CD4-positive, CD25-positive, alpha-beta regulatory T cell (primary cell): ENCODE measurements at places on chromosomes 3 and 15. TPM values are rescaled to one million over a fixed set of nuclear protein-coding genes. Genes with fewer than 3 reads are reported as not detected.

Gene GOLGA6B
- polyA plus RNA-seq: not detected

Gene KBTBD13
- polyA plus RNA-seq: not detected

Gene LCTL
- not detected for polyA plus RNA-seq

Gene TGM5
- polyA plus RNA-seq: not detected

Gene ROBO2
- polyA plus RNA-seq: not detected

Gene ANKRD63
- not detected for polyA plus RNA-seq

Gene KBTBD12
- polyA plus RNA-seq: not detected

GRCh38 chr15:90914305-90915080, 11.4 kb downstream of the MAN2A2 start:
- H3K27me3 ChIP-seq: no peaks in the 10 kb centered on the region
- no peaks in the 10 kb centered on the region for H3K4me1 ChIP-seq
- H3K36me3 ChIP-seq: peaks cover 84% of the 10 kb centered on the region
- no peak overlapping the region for H3K27ac ChIP-seq

DNA sequence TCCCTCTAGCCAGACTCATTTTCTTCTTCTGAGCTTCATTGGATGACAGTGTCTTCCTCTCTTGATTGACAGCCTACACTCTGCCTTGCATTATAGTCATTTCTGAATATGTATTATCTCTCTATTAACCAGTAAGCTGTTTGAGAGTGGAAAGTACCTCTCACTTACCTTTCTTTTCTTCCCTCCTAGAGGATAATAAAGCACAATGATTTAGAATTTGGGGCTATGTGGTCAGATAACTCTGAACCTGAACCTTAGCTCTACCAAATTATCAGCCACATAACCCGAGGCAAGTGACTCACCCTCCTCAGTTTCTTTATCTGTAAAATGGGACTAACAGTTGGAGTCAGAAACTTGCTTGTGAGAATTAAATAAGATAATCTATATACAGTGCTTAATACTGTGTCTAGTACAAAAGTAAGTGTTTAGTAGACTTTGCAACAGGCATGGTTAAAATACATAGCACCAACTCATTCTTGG, 331.8 kb upstream of the TBL1XR1 start:
- DNase-seq: no peak
- H3K27me3 ChIP-seq: no peaks in the 10 kb centered on the region
- H3K27ac ChIP-seq: no peak overlapping the region
- H3K36me3 ChIP-seq: no peaks in the 10 kb centered on the region

DNA sequence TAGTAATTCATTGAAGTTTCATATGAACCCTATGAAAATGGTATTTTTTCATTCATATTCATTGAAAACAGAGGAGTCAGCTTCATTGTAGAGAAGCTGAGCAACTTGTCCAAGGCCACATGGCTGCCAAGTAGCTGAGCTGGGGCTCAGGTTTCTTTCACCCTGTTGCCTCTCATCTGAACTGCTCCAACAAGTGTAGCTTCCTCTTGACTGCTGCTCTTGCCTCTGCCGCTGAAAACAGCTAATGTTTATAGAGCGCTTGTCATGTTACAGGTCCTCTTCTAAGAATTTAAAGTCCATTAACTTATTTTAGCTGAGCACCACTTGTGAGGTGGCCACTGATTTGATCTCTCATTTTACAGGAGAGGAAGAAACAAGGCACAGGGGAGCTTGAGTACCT, 81.1 kb downstream of the PDCD6IP start:
- H3K36me3 ChIP-seq: no peaks in the 10 kb centered on the region
- no peak for DNase-seq
- no peaks in the 10 kb centered on the region for H3K4me1 ChIP-seq

- H3K27ac ChIP-seq: no peak overlapping the region
- no peaks in the 10 kb centered on the region for H3K27me3 ChIP-seq
- no peak for DNase-seq
- no peaks in the 10 kb centered on the region for H3K36me3 ChIP-seq
Measured at GRCh38 chr15:42100021-42100800, 5.8 kb upstream of the PLA2G4D start.

GRCh38 chr3:194540274-194540905, 53.6 kb upstream of the ATP13A3 start:
- no peak overlapping the region for H3K4me3 ChIP-seq
- H3K27me3 ChIP-seq: no peaks in the 10 kb centered on the region
- no peaks in the 10 kb centered on the region for H3K4me1 ChIP-seq
- no peaks in the 10 kb centered on the region for H3K36me3 ChIP-seq

DNA sequence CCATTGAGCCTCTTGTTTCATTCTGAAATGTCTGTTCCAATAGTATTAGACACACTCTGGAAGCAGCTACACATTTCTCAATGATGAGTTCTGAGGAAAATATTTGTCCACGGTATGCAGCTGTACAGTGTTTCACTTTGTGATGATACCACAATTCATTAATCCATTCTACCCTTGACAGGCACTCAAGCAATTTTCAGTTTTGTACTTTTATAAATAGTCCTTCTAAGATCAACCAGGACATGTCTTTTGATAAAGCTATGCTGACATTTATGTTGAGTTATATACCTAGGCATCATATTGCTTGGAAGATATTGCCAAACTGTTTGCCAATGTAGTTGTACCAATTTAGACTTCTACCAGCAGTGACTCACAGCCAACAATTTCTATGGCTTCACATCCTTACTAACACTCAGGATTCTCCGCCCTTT, 165.1 kb upstream of the COL8A1 start:
- H3K27me3 ChIP-seq: no peaks in the 10 kb centered on the region
- no peak overlapping the region for H3K27ac ChIP-seq
- no peaks in the 10 kb centered on the region for H3K36me3 ChIP-seq
- no peak overlapping the region for H3K4me3 ChIP-seq

- H3K36me3 ChIP-seq: peaks cover 33% of the 10 kb centered on the region
- no peak for DNase-seq
- H3K27ac ChIP-seq: no peak overlapping the region
Measured at GRCh38 chr3:38119248-38119544, 17.7 kb downstream of the ACAA1 start.

DNA sequence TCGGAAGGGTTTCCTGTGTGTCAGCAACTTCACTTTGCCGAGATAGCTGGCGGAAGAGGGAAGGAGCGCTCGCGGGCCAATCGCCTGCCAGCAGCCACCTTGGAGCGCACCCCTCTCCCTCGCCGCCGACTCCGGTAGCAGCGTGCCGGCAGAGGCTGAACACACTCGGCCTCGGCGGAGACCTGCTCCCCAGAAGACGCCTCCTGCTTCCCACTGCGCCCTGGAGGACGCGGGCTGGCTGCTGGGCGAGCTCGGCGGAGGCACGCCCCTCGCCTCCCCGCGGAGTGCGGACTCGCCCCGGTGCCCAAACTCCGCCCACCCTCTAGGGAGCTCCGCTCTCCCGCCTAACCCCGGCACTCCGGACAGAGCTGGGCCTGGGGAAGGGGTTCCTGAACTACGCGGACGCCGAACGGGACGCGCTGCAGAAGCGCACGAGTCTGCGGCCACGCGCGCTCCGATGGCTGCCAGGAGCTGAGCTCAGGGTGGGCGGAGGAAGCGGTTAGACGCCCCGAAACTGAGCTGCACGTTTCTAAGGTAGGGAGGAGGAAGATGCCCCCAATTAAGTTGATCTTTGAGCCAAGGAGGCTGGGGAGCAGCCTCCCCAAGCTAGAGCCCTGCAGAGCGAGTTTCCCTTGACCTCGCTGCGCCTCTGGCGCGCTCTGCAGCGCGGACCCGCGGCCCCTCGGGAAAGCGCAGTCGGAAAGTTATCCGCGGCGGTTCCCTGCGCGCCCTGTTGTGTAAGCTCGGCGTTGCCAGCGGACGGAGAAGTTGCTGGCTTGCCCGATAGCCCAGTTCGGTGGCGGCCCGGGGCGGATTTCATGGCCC, at the start of gene P2RY1:
P2RY1 (plus strand) TSS at position 356 of the 825 bp plus-strand sequence. CDS start 652 bp downstream, outside the sequence.
- H3K4me3 ChIP-seq: no peak within 1 kb of the TSS
- H3K36me3 ChIP-seq: no peaks in the 10 kb centered on the region
- H3K27ac ChIP-seq: no peak within 1 kb of the TSS
- DNase-seq: peak; percentile 61
- peaks cover 4% of the 10 kb centered on the region for H3K4me1 ChIP-seq

- peaks cover 53% of the 10 kb centered on the region for H3K36me3 ChIP-seq
- no peaks in the 10 kb centered on the region for H3K27me3 ChIP-seq
- H3K27ac ChIP-seq: no peak overlapping the region
- no peak for DNase-seq
- H3K4me3 ChIP-seq: no peak overlapping the region
Measured at GRCh38 chr3:119227070-119227850, 13.4 kb downstream of the B4GALT4 start.

DNA sequence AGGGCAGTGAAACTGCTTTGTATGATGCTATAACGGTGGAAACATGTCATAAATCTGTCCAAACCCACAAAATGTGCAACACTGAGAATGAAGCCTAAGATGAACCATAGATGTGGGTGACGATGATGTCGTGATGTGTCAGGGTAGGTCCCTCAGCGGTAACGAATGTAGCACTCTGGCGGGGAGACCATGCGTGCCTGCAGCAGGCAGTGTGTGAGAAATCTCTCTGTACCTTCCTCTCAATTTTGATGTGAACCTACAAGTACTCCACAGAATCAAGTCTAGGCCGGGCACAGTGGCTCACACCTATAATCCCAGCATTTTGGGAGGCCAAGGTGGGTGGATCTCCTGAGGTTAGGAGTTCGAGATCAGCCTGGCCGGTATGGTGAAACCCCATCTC, 268.2 kb upstream of the LYSMD4 start:
- H3K27ac ChIP-seq: no peak overlapping the region
- H3K36me3 ChIP-seq: no peaks in the 10 kb centered on the region
- DNase-seq: no peak

GRCh38 chr3:197950677-197951061, 679 bp downstream of the RPL35A start:
- no peak for DNase-seq
- peak overlapping the region; percentile 100 for H3K4me3 ChIP-seq
- H3K36me3 ChIP-seq: peaks cover 43% of the 10 kb centered on the region

- no peaks in the 10 kb centered on the region for H3K27me3 ChIP-seq
- no peak overlapping the region for H3K4me3 ChIP-seq
- H3K4me1 ChIP-seq: no peaks in the 10 kb centered on the region
- H3K27ac ChIP-seq: no peak overlapping the region
- H3K36me3 ChIP-seq: no peaks in the 10 kb centered on the region
- no peak for DNase-seq
Measured at GRCh38 chr3:35721628-35722027, 82.3 kb downstream of the ARPP21 start.

GRCh38 chr3:46110701-46111493, 83.6 kb upstream of the XCR1 start:
- H3K27me3 ChIP-seq: no peaks in the 10 kb centered on the region
- peaks cover 10% of the 10 kb centered on the region for H3K4me1 ChIP-seq
- H3K27ac ChIP-seq: no peak overlapping the region
- no peaks in the 10 kb centered on the region for H3K36me3 ChIP-seq
- no peak for DNase-seq
- no peak overlapping the region for H3K4me3 ChIP-seq

GRCh38 chr15:89656116-89656815, 999 bp upstream of the KIF7 start:
- no peaks in the 10 kb centered on the region for H3K36me3 ChIP-seq
- H3K27ac ChIP-seq: no peak overlapping the region
- no peak overlapping the region for H3K4me3 ChIP-seq
- peaks cover 20% of the 10 kb centered on the region for H3K27me3 ChIP-seq
- no peak for DNase-seq

DNA sequence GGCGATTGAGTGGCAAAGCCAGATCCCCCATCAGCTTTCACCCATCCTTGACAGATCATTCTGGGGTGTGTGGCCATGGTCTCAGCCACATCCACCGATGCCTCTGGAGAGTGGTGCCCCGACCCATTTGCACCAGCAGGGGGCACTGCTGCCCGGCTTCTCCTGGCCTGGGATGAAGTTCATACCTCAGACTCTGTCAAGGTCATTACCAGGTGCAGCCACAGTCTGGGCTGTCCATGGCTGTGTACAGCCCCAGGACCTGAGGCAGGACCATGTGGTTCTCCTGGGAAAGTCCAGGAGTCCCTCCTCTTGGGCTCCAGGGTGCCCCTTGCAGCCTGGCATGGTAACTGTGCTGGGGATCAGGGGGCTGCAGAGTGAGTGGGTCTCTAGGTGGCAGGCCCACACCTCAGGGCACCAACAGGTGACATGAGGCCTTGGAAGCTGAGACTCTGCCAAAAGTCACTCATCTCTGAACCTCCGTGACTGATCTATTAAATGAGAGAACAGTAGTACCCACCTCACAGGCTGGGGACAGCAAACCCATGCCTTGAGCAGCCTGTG, 67.2 kb downstream of the CACNA2D2 start:
- H3K4me1 ChIP-seq: no peaks in the 10 kb centered on the region
- no peak overlapping the region for H3K4me3 ChIP-seq
- no peaks in the 10 kb centered on the region for H3K36me3 ChIP-seq
- H3K27me3 ChIP-seq: no peaks in the 10 kb centered on the region
- peak; percentile 59 for DNase-seq

GRCh38 chr3:17979252-17979651, 236.8 kb upstream of the TBC1D5 start:
- no peaks in the 10 kb centered on the region for H3K27me3 ChIP-seq
- DNase-seq: no peak
- no peak overlapping the region for H3K4me3 ChIP-seq
- H3K4me1 ChIP-seq: no peaks in the 10 kb centered on the region

GRCh38 chr3:49165771-49166751, at the start of gene CCDC71:
TSS of gene CCDC71 (minus strand) at chr3:49166331. CDS start at chr3:49164208, 2,123 bp downstream.
- H3K27me3 ChIP-seq: no peaks in the 10 kb centered on the region
- peak; percentile 86 for DNase-seq
- peak within 1 kb of the TSS; percentile 77 for H3K4me3 ChIP-seq
- H3K4me1 ChIP-seq: peaks cover 30% of the 10 kb centered on the region
- H3K27ac ChIP-seq: peak within 1 kb of the TSS; percentile 64
- peaks cover 14% of the 10 kb centered on the region for H3K36me3 ChIP-seq

DNA sequence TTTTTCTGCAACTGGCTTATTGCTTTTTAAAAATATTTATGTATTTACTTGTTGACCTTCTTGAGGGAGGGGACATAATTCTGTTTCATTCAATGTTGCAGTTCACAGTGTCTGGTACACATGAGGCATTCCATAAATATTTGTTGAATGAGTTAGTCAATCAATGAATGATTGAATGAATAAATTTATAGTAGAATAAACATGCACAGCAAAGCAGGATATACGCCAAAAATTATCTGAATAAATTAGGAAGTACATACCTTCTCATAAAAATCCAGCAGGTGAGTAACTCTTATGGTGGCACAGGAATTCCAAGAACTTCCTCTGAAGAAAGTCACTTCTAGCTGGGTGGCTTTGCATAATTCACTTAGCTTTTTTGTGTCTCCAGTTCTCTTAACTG, 469.4 kb upstream of the ATP11B start:
- no peak for DNase-seq
- no peak overlapping the region for H3K4me3 ChIP-seq
- no peaks in the 10 kb centered on the region for H3K36me3 ChIP-seq
- H3K27me3 ChIP-seq: no peaks in the 10 kb centered on the region
- no peak overlapping the region for H3K27ac ChIP-seq
